ENCODE measurements at places on chromosomes 11 and 22.

DNA sequence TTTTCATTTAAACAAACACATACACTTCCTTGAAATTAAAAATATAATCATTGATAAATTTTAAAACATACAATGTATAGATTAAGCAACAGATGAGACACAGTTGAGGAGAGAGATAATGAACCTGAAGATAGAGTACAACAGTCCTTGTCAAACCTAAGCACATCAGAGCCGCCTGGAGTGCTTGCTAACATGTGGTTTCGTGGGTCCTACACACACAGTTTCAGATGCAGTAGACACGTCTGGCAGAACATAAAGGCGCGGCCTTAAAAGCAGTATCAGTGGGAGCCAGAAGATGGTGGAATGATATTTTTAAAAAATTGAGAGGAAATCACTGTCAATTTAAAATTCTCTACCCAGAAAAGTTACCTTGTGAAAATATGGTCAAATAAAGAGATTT, 134.4 kb downstream of the MPPED1 start:
- DNase-seq: peak; percentile 10

- peak; percentile 22 for DNase-seq
Observed at GRCh38 chr22:47043835-47044721, 281.6 kb downstream of the TBC1D22A start.

- DNase-seq: no peak
Observed at GRCh38 chr11:134441281-134441680, 29.2 kb upstream of the B3GAT1 start.

DNA sequence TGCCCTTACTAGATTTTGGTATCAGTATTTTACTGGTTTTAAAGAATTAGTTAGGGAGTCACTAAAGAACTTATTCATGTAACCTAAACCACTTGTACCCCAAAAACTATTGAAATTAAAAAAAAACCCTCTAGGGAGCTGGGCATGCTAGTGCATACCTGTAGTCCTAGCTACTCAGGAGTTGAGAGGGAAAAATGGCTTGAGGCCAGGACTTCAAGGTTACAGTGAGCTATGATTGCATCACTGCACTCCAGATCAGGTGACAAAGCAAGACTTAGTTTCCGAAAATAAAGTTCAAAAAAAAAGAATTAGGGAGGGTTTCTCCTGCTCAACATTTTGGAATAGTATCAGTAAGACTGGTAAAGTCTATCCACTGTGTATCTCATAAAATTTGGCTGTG, 364.4 kb upstream of the LUZP2 start:
- DNase-seq: no peak

- no peak for DNase-seq
Observed at GRCh38 chr11:86499723-86500129, 125.0 kb downstream of the CCDC81 start.

GRCh38 chr22:48489551-48490499, 1337.8 kb downstream of the BRD1 start:
- no peak for DNase-seq

- DNase-seq: no peak
Observed at GRCh38 chr22:20531404-20532201, 24.2 kb downstream of the MED15 start.

All from activated CD4-positive, alpha-beta T cell treated with anti-CD3 and anti-CD28 coated beads, Interleukin-2, amount 50 U/mL, for 16 hours (primary cell).